Left kidney (tissue), 8 donors: ENCODE measurements at places on chromosomes 6 and 20.

- DNase-seq, result no peak
Observed at GRCh38 chr6:2222275-2222842, 23.0 kb downstream of the GMDS start.

DNA sequence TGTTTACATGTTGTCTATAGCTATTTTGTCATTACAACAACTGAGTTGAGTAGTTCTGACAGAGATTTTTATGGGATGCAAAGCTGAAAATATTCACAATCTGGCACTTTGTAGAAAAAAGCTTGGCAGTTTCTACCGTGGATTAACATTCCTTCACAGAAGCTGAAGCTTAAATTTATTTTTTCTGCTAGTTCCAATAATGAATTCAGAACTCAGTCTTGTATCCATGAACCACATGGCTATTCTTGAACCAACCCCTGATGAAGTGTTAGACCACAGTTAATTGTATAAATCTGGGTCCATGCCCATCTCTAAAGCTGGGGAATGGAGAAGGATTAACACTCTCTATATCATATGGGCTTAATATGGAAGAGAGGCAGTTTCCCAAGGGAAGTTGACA lies 743.8 kb upstream of the FLRT3 start:
- no peak for DNase-seq

DNA sequence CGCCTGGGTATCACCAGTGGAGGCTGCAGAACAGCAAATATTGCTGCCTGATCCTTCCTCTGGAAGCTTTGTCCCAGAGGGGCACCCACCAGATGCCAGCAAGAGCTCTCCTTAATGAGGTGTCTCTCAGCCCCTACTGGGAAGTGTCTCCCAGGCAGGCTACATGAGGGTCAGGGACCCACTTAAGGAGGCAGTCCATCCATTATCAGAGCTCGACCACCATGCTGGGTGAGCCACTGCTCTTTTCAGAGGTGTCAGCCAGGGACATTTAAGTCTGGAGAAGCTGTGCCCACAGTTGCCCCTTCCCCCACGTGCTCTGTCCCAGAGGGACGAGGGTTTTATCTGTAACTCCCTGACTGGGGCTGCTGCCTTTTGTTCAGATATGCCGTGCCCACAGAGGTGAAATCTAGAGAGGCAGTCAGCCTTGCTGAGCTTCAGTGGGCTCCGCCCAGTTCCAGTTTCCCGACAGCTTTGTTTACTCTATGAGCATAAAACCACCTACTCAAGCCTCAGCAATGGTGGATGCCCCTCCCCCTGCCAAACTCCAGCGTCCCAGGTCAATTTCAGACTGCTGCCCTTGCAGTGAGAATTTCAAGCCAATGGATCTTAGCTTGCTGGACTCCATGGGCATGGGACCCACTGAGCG lies 25.9 kb upstream of the AIG1 start:
- DNase-seq, result no peak

GRCh38 chr6:163346497-163346961 lies 68.0 kb upstream of the QKI start:
- DNase-seq, result no peak
